ENCODE measurements at places on chromosomes 12 and 14.

DNA sequence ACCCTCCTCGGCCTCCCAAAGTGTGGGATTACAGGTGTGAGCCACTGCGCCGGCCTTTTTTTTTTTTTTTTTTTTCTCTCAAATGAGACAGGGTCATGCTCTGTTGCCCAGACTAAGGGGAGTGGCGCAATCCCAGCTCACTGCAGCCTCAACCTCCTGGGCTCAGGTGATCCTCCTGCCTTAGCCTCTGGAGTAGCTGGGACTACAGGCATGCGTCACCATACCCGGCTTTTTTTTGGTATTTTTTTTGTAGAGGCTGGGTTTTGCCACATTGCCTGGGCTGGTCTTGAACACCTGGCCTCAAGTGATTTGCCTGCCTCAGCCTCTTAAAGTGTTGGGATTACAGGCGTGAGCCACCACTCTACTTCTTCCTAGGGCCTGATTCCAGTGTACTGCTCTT lies 18.7 kb downstream of the FUT8 start:
- DNase-seq: no peak

DNA sequence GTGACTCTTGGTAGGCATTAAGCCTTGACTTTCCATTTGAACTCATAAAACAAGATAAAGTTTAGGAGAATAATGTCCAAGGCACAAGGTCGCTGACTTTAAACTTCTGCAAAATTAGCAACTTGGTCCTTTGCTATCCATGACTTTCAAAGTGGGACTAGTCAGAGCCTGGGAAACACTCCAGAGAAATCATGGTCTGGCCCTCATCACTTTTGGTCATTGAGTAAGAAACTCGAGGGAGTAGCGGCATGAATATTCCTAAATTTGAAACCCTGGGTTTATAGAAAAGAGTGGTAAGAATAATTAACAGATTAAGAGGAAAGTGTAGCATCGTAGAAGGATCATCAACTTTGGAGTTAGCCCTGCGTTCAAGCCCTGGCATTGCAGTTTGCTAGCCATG lies 16.9 kb upstream of the APPL2 start:
- no peak for DNase-seq

- DNase-seq: no peak
Observed at GRCh38 chr12:48002773-48003218, 1.5 kb downstream of the COL2A1 start.

DNA sequence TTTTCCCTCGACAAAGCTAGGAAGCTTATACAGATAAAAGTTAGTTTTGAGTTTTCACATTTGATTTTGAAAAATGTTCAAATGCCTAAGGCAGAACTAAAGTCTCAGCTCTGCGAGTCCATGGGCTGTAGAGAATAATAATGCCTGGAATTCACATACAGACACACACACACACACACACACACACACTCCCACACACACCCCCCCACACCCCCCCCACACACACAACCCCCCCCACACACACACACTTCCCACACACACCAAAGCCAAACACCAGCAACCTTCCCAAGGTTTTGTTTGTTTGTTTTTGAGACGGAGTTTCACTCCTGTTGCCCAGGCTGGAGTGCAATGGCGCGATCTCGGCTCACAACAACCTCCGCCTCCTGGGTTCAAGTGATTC lies 62.8 kb upstream of the EIF5 start:
- DNase-seq: no peak

- no peak for DNase-seq
Observed at GRCh38 chr14:36300337-36300736, 20.1 kb downstream of the MBIP start.

- no peak for DNase-seq
Observed at GRCh38 chr14:104433401-104434213, 146.0 kb upstream of the C14orf180 start.

GRCh38 chr14:103856105-103856504 lies 8.7 kb upstream of the PPP1R13B start:
- no peak for DNase-seq

DNA sequence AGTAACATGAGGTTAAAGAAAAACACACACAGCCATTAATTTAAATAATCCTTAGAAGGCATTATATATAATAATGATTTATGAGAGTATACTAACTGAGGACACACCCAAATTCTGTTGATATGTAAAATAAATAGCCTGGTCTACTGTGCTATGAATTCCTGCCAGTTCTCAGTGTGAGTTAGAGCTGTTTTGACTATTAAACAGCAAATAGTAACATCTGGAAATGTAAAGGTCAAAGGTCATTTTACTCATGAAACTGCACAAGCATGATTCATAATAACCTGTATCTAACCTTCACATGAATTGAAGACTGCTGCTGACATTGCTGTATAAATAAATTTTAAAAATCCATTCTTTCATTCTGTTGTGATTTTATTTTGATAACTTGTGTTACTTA lies 966.7 kb downstream of the SLC6A15 start:
- DNase-seq: no peak

DNA sequence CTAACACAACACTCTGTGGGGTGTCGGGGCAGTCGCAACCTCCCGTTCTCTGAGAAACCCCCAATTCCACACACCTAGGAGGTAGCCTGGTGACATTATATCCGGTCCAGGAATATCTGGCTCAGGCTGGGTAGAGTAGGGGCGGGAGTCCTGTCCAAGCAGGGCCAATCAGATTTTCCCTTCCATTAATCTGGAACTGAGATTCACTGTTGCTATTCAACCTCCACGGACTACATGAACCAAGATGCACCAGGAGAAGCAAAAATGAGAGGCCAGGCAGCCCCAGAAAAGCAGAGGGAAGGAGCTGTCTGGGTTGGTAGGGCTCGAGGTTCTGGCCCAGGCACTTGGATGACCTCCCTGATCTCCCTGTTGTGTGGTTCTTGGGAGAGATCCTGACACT lies 51.0 kb downstream of the NINJ2 start:
- DNase-seq: no peak

GRCh38 chr12:49776858-49777257 lies 35.5 kb downstream of the TMBIM6 start:
- no peak for DNase-seq

DNA sequence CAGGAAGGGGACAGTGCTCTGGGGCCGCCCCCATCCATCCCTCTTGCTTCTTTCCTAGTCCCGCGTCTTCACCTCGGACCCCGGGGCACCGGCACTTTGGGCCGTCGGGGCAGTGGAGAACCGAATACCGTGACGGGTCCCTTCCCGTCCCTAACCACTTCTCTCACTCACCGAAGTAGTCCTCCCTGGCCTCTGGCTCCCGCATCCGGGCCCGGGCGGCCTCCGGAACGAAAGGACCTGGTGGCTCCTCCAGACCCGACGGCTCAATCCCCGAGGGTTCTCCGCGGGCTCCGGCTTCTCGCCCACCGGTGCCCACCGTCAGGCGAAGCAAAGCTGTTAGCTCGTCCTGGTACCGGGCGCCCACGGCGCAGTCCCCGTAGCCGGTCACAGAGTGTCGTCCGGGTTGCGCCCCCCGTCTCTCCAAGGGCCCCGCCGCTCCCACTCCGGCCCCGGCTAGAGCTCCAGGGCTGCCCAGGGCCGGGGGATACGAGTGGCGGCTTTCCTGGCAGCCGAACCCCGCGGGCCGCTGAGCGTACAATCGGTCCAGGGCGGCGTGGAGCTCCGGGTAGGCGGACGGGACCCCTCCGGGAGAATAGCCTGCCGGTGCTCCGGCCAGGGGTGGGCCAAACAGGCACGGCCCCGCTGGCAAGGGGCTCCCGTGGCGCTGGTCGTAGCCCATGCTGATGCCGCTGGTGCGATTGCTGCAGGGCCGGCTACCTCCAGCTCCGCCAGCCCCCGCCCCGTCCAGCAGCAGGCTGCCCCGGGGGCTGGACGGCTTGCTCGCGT lies 1.1 kb downstream of the AJUBA start:
- no peak for DNase-seq

DNA sequence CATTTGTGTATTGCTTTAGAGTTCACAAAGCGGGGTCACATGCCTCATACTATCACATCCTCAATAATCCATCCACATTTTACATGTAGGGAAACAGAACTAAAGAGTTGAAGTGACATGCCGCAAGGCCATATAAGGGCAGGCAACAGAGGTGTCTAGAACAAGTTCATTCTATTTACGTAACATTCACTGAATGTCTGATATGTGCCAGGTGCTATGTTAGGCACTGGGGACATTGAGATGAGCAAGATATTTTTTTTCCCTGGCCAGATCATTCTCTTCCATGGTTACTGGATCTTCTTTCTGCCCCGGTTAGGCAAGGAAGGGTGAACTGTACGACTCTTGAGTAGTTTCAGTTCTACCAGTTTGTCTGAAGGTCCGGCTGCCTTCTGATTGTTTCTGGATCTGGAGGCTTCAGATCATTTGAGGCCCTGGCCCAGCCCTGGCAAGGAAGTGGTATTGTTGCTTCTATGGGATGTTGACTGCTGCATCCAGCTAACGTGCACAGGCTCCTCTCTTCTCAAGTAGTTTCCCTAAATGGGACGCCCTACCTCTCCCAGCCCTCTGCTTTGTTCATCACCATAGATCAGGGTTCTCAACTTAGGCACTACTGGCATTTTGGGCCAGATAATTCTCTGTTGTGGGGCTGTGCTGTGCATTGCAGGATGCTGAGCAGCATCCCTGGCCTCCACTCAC lies 12.1 kb downstream of the GPATCH2L start:
- no peak for DNase-seq

DNA sequence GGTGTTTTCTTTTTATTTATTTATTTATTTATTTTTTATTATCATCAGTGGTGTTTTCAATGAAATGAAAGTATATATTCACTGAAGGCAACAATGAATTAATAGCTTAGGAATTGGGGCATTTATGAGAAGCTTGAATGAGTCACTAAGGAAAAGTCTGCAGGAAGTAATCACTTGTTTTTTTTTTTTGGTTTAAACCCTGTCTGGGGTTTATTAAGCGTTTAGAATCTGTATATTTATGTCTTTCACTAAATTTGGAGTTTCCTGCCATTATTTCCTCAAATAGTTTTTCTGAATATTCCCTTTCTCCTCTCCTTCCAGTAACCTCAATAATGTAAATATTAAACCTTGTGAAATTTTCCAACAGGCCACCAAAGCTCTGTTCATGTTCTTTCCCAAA lies 85.5 kb downstream of the TESC start:
- DNase-seq: no peak

DNA sequence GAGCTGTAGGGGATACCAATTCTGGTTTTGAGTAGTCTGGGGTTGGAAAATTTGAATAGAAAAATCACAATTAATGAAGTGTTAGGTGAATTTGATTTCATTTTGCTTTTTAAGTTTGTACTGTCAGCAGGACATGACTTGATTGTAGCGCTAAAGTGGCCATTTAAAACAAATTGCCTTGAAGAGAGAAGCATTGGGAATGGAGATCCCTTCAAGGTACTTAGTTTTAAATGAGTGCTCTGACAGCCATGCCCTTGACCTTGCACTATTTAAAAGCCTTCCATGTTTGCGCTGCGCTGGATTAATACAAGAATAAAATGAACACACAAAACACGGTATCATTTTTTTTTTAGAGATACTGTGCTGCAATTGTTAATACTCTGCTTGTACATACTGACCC lies 345.9 kb downstream of the NAV3 start:
- no peak for DNase-seq

DNA sequence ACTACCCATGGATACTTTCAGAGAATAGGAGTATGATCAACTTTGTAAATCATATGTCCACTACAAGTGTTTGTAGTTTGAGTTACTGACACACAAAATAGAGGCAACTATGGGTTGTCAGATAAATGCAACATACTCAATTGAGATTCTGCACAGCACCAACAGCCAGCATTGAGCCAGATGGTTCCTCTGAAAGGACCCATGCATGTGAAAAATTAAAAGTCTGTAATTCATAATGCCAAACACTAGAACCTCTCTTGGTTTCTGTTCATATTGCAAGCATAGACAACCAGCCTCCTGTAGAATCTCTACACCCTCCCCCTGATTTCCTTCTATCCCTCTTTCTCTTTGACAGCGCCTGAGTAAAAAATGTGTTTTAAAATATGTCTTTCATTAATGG lies 831.0 kb downstream of the C12orf50 start:
- no peak for DNase-seq

GRCh38 chr12:26556916-26557315 lies 276.1 kb downstream of the ITPR2 start:
- no peak for DNase-seq

- DNase-seq: no peak
Observed at GRCh38 chr14:48251290-48251689, 575.9 kb upstream of the MDGA2 start.

- no peak for DNase-seq
Observed at GRCh38 chr12:53967421-53967925, 5.5 kb upstream of the HOXC11 start.

DNA sequence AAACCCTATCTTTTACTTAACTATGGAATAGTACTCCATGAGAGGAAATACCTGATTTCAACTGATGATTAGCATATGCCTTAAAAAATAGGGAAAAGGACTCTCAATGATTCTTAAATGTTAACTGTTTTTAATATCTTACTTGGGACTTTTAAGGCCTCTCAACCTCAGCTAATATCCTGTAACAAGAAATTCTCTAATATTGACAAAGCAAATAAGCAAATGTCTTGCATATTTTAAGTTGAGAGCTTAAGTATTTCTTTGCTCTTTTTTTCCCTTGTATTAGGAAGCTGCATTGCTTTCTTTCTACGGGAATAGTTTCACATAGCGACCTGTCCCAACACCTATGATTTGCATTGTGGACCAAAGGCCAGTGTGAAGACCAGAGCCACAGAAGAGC lies 249.9 kb downstream of the BCAT1 start:
- DNase-seq: no peak

GRCh38 chr12:103827911-103828391 lies 13.1 kb downstream of the NT5DC3 start:
- DNase-seq: no peak

DNA sequence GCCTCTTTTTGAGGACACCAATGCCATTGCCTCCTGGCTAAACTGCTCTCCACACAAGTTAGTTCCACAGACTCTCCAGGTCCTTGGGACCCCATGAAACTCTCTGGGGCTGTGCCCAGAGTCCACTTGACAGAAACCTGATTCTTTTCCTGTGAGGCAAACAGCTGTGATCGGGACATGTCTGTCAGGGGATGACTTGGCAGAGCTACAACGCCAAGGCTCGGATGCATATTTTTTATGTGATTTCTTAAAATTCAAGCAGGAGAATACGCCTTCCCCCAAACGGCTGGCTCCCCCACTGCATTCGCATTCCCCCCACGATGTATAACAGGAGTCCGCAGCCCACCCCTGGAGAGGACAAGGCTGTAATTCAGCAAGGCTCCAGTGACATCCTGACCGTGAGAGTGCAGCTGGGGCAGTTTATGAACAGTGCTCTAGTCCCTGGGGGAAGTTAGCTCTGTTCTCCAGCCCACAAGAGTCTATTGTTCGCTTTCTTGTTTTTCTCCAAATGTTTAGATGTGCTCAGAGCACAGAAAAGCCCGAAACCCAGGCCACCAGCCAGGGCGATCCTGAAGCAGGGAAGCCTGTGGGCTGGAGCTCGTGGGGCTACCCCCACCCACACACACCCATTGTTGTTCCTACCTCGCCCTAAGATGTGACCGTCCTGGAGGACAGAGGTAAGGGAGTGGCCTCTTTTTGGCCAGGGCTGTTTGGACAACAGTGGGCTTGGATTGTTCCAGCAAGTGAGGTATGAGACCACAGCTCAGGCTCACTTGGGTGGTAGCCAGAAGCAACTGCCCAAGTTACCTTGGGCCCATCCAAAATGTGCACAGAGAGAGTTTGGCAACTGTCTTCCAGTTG lies 159.5 kb downstream of the ZFP36L1 start:
- DNase-seq: no peak

Measured in hematopoietic multipotent progenitor cell treated with erythropoietin and hydrocortisone succinate and interleukin-3 and kit ligand, for 17 days (in vitro differentiated cells).